Amygdala (tissue), 56 donors: ENCODE measurements at places on chromosomes 1 and 21.

DNA sequence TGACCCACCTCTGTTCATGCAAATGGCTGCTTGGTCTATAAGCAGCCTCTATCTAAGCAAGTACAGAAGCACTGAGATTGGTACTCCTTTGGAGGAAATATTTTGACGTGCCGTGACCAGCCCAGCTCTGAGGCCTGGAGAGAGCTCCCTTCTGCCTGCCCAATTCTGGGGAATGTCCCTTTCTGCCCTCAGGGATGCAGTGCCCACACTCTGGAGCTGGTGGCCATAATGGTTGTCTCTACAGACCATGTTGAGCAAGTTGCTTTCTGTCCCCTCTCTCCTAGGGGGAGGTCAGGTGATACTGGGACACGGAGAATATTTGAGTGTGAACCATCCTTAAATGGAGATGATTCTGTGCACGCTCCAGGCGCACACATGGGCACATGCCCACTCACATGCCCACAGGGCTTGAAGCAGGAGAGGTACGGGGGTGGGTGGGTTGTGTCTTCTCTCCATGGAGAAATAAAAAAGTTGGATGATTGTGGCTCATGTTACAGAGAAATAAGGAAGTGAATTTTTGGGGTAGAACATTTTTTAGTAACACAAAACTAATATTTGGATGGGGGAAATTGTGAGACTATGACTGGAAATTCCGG lies 13.9 kb upstream of the ALPL start:
- no peak for DNase-seq

DNA sequence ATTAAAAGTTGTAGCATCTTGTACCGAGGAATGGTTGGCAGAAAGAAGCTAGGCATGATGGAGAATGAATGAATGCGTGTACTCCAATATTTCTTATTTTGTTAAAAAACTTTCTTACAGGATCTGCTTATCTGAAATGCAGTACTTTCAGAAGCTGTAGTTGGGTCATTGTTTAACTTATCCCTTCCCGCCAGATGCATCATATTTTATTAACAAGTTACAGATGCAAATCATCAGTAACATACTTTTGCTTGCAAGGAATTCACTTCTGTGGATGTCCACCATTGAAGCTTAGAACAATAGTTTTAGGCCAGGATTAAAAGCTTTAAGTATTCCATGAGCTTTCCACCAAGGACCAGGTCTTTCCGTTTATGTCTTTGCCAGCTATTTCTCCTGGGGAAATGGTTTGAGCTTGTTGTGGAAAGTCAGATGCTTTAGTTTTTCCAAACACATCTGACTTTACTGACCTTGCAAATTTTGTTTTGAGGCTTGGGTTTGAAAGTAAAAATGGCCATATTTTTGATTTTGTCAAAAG lies 65.4 kb downstream of the PATJ start:
- DNase-seq: no peak

DNA sequence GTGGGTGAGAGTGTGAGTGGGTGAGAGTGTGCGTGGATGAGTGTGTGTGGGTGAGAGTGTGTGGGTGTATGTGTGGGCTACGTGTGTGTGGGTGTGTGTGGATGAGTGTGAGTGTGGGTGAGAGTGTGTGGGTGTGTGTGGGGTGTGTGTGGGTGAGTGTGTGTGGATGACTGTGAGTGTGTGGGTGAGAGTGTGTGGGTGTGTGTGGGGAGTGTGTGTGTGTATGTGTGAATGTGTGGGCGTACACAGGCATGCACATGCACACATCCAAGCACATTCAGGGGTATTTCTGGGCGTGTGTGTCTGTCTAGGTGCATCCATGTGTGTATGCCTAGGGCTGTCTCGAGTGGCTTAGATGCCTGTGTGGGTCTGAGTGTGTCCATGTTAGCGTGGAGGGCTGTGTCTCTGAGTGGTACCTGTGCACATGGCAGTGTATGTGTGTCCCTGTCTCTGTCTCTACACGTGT lies 14.0 kb downstream of the SDC3 start:
- no peak for DNase-seq

DNA sequence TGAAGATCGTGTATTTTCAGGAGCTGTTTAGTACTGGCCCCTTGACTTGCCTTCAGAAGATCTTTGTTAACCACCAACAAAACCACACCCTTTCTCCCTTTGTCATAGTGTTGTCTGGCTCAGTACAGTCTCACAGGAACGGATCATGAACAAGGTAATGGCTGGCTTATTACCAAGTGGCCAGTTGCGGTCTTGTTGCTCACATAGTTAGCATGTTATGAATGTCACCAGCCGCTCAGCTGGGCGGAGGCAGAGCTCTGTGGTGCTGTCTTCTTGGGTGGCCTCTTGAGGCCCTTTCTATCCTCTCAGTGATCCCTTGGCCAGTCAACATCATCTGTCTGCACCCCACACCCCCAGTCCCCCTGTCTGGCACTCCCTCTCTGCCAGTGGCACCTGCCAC lies 21.4 kb downstream of the CNIH3 start:
- DNase-seq: no peak

- DNase-seq: no peak
Measured at GRCh38 chr1:47332779-47333577, 612 bp upstream of the CMPK1 start.

DNA sequence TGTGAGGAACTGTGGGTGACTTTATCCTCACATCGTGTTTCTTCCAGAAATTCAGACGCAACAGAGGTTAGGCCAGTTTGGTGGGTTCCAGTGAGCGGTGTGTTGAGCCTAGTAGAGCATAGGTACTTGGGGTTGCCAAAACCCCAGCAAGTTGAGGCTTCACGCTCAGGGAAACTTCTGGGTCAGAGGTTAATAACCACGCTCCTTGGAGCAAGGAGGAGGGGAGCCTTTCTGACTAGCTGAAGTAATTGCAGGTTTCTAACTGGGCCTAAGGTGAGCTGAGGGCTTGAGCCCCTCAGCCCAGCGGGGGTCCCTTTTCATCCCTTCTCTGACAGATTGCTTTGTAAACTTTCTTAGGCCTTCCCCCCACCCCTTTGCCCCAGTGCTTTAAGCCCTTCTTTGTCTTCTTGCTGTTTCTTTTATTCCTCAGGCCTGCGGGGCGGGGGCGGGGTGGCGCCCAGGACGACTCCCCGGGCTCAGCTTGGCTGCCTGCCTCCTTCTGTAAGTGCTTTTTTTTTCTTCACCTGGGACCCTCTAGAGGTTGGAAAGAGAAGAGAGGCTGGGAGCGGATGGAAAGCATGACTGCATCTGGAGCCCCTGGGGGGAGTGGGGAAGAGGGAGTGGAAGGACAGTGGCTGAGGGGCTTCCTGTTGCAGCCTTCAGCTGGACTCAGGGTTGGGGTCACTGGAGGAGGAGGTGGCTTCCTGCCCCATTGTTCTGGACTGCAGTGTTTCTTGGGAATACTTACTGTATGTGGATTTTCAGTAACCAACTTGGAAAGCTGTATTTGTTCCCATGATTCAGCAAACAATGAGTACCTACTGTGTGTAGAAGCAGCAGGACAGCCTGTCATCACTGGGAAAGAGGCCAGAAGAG lies 1.3 kb upstream of the ZNF436 start:
- DNase-seq: no peak

DNA sequence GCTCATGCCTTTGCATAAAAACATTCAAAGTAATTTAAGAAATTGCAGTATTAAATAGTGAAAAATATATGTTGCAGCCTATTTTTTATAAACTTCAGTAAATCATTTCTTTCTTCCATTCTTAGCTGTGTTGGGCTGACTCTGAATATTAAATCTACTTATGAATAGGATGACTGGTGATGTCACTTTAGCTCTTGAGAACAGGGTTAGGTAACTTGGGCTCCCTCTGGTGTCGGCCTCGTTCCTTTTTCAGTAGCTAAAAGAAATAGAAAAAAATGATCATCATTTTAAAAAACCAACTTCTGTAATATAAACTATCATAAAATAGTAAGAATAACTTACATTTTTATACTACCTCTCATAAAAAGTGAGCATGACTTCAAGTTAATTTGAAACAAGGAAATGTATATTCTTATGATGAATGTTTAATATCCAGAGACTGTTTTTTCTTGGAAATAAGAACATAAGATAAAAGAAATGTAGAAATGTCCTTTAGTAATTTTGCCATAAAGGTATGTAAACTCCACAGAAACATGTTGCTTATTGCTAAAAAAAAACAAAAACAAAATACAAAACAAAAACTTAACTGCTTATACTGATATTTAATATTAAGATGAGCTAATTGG lies 26.8 kb upstream of the NCAM2 start:
- peak; percentile 29 for DNase-seq

- no peak for DNase-seq
Measured at GRCh38 chr1:75745276-75745675, 20.8 kb downstream of the ACADM start.
